ENCODE measurements at places on chromosomes 2 and 18. TPM values are rescaled to one million over a fixed set of nuclear protein-coding genes. Genes with fewer than 3 reads are reported as not detected.

DNA sequence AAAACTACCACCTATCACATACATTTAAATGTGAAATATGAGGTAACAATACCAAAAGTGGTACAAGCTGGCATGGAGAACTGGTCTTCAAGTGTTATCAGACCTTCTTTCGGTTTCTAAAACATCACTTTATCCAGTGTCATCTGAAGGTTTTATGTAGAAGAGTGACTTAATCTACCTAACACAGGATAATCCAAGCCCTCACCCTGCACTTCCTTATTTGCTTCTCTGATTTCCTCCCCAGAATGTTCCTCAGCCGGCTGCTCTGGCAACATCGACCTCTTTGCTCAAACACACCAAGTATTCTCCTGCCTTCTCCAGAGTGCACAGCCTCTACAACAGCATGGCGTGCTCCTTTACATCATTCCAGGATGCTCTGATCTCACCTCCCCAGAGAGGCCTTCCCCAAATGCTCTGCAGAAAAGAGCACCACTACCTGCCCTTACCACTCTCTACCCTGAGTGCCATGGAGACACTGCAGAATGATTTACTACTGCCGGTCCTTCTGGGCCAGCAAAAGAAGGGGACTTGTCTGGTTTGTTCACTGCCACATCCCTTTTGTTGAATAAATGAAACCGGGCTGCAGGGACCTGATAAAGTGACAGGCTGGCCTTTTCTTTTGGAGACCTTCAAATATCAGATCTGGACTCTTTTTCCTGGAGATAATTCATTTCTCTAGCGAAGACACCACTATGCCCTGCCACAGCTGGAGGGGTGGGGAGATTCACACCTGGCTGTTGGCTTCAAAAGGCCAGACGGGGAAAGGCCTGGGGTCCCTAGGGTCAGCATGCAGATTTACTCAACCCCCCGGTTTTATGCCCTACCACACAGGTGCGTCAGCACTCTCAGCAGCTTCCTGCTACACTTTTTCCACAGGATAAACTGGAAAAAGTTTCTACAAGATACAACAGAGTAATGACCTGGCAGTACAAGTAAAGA lies 42.0 kb downstream of the TTR start:
- DNase-seq: no peak
- no peak overlapping the region for H3K27ac ChIP-seq
- no peaks in the 10 kb centered on the region for H3K4me1 ChIP-seq
- no peaks in the 10 kb centered on the region for H3K36me3 ChIP-seq
- no peaks in the 10 kb centered on the region for H3K27me3 ChIP-seq

- H3K4me3 ChIP-seq: no peak overlapping the region
- DNase-seq: no peak
- no peaks in the 10 kb centered on the region for H3K27me3 ChIP-seq
- H3K4me1 ChIP-seq: peaks cover 9% of the 10 kb centered on the region
- peaks cover 2% of the 10 kb centered on the region for H3K36me3 ChIP-seq
Observed at GRCh38 chr18:70139138-70139537, 66.3 kb downstream of the RTTN start.

GRCh38 chr2:181680055-181680936 lies at the start of gene NEUROD1:
TSS of gene NEUROD1 (minus strand) at chr2:181680517. CDS start at chr2:181678860, 1,657 bp downstream.
- no peak within 1 kb of the TSS for H3K27ac ChIP-seq
- no peak for DNase-seq
- peaks cover 67% of the 10 kb centered on the region for H3K27me3 ChIP-seq
- no peaks in the 10 kb centered on the region for H3K36me3 ChIP-seq
- no peak within 1 kb of the TSS for H3K4me3 ChIP-seq

GRCh38 chr2:147511491-147511948 lies 333.3 kb upstream of the ACVR2A start:
- DNase-seq: no peak
- no peaks in the 10 kb centered on the region for H3K27me3 ChIP-seq
- no peak overlapping the region for H3K27ac ChIP-seq

GRCh38 chr18:27110319-27110718 lies 74.8 kb downstream of the CHST9 start:
- H3K4me1 ChIP-seq: no peaks in the 10 kb centered on the region
- no peak overlapping the region for H3K27ac ChIP-seq
- DNase-seq: no peak
- no peaks in the 10 kb centered on the region for H3K36me3 ChIP-seq
- no peak overlapping the region for H3K4me3 ChIP-seq

DNA sequence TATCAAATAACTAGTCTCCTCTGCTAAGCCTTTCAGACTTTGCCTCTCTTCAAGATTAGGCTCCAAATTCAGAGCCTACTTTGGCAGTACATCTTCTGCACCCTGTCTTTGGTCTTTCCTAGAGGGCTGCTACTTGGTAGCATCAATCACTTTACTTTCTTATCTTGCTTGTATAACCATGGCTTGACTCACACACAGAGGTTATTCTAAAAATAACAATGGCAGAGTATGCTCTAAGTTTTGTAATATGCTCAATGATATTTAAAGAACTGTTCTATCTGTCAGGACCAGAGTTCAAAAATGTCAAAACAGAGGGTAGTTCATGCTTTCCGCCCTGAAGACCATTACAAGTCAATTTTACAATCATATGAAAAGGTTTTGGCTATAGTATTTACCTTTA lies 27.7 kb downstream of the THOC1 start:
- no peaks in the 10 kb centered on the region for H3K4me1 ChIP-seq
- H3K27ac ChIP-seq: no peak overlapping the region
- no peaks in the 10 kb centered on the region for H3K27me3 ChIP-seq
- peak; percentile 19 for DNase-seq
- H3K36me3 ChIP-seq: no peaks in the 10 kb centered on the region

DNA sequence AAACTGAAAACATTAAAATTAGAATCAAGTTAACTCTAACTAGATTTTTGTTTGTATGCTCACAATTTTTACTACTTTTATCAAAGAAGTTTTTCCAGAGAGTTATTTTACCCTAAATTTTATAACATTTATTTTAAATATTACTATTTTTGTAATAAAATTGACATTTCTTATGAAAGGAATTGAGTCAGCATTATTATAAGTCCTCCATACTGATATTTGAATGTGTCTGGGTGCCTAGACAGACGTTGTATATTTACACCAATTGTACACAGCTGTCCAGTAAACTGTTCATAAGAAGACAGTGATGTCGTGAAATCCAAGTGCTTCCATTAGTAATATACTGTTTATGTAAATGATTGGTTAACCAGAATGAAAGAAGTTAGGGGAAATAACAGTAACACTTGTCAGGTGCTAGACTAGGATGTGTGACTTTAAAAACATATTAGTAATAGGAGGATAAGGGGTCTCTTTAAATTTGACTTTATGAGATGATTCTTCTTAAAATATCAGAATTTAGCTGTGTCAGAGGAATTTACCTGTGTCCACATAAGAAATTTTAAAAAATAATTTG lies 73.7 kb downstream of the TANK start:
- no peak overlapping the region for H3K4me3 ChIP-seq
- no peaks in the 10 kb centered on the region for H3K27me3 ChIP-seq
- peaks cover 3% of the 10 kb centered on the region for H3K4me1 ChIP-seq
- DNase-seq: no peak

GRCh38 chr2:98459496-98460175 lies 15.0 kb downstream of the INPP4A start:
- no peaks in the 10 kb centered on the region for H3K27me3 ChIP-seq
- DNase-seq: peak; percentile 70
- no peaks in the 10 kb centered on the region for H3K36me3 ChIP-seq

GRCh38 chr18:54187372-54187771 lies 37.1 kb downstream of the MBD2 start:
- no peak overlapping the region for H3K27ac ChIP-seq
- H3K4me1 ChIP-seq: no peaks in the 10 kb centered on the region
- no peak for DNase-seq

ANKRD29 gene
- total RNA-seq: 0.18 TPM

CCDC74A gene
- total RNA-seq: 3.8 TPM

DSG4 gene
- total RNA-seq: not detected

ALK gene
- total RNA-seq: not detected

FOXI3 gene
- not detected for total RNA-seq

STRADB gene
- total RNA-seq: 32.5 TPM

MTLN gene
- total RNA-seq: 6.9 TPM
